Aorta (tissue), 5 donors: ENCODE measurements at places on chromosomes 13 and 19.

GRCh38 chr13:51550151-51550550 is 34.1 kb upstream of the WDFY2 start:
- no peak for DNase-seq

- no peak for DNase-seq
Observed at GRCh38 chr13:66576381-66576780, 653.8 kb downstream of the PCDH9 start.

GRCh38 chr13:30666113-30666512 is 48.4 kb downstream of the USPL1 start:
- no peak for DNase-seq

- no peak for DNase-seq
Observed at GRCh38 chr13:95137096-95137495, 164.2 kb downstream of the ABCC4 start.

DNA sequence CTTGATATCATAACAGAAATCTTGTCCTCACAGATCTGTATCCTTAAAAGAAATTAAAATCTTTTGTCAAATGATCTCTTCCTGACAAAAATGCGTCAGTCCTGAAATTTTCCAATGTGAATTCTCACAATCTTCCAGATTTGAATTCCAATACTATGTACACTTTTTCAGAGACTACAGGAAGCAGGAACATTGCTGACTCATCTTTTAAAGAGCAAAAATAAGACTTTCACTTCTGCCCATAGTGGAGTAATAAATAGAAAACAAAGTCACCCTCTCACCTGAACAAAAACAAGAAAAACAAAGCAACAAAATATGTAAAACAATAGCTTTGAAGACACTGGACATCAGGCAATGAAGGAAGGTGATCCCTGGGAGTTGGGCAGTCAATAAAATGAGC is 167.0 kb upstream of the IPO5 start:
- no peak for DNase-seq

DNA sequence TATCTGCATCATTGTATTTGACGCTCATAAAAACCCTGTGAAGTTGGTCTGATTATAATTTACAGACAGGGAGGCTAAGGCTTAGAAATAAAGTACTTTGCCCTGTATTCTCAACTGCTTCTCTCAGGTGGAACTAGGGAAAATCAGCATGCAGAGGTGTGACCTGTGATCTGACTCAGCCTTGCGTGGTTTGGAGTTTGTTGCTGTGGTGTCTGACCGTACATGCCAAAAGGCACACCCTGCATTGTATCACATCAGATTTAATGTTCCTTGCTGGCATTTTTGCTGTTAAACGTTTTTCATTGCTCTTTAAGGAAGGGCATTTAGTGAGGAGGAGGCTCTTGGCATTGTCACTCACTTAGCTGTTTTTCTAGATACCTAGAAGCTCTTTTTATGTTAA is 58.8 kb upstream of the C1QTNF9B start:
- DNase-seq, result no peak

GRCh38 chr19:17237747-17238706 is 7.7 kb downstream of the NR2F6 start:
- no peak for DNase-seq

GRCh38 chr19:34649886-34650543 is 26.9 kb downstream of the SCGB2B2 start:
- no peak for DNase-seq

- DNase-seq, result no peak
Observed at GRCh38 chr13:64327505-64328194, 2902.5 kb downstream of the PCDH9 start.

GRCh38 chr13:50993371-50993770 is 83.8 kb downstream of the RNASEH2B start:
- DNase-seq, result no peak

DNA sequence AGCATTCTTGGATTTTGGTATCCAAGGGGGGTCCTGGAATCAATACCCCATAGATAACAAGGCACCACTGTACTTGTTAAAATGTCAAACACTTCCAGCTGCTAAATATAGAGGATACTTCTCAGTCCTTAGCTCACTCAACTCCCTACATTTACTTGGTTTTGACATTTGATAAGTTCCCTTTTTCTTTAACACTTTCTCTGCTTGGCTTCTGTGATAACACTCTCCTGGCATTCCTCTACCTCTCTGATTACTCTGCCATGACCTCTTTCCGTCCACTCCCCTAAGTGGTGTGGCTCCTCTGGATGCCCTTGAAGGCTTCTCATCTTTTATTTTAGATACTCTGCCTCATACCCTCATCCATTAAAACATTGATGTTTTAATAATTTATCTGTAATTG is 65.2 kb downstream of the MICU2 start:
- no peak for DNase-seq

DNA sequence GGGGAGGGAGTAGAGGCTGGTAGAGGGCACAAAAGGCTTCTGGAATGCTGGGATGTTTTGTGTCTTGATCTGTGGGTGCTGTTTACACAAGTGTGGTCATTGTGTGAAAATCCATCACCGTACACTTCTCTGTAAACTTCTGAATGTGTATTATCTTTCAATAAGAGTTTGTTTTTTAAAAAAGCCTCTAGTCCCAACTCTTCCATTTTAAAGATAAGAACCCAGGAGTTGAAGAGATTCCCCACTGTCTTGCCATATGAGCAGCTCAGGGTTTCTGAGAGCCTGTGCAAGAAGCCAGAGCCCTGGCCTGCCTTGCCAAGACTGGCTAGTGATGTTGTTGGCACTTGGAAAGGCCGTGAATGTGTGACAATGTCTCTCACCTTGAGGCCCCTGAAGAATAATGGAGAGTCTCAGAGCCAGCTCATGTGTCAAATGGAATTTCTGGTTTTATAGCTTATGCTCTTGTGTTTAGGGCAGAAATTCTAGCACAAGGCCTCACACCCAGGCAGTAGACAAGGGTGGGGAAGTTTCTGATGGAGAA is 57.5 kb upstream of the NPAS1 start:
- DNase-seq, result no peak

DNA sequence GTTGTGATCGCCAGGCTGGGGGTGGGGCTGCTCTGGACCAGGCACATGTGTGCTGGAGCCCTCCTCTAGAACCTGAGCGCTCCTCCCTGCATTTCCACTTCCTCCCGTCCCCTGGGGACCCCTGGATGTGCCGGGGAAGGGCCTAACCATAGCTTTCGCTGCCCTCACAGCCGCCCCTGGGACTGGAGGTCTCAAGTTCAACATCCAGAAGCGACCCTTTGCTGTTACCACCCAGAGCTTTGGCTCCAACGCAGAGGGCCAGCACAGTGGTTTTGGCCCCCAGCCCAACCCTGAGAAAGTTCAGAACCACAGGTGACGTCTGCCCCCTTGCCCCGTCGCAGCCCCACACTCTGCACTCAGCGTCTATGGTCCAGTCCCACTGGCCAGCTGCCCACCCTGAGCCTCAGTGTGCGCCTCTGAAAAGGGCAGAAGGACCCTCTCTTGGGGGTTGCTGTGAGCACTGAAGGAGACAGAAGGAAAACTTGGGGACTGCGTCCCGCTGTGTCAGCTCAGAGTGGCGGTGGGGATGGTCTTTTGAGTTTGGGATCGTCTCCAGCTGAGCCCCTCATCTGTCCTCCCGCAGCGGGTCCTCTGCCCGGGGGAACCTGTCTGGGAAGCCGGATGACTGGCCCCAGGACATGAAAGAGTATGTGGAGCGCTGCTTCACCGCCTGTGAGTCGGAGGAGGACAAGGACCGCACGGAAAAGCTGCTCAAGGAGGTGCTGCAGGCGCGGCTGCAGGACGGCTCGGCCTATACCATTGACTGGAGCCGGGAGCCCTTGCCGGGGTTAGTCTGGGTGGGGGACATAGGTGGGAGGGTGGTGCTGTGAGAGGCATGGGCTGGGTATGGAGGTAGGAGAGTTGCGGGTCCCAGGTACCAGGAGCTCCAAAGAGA is 6.0 kb downstream of the LENG8 start:
- no peak for DNase-seq

DNA sequence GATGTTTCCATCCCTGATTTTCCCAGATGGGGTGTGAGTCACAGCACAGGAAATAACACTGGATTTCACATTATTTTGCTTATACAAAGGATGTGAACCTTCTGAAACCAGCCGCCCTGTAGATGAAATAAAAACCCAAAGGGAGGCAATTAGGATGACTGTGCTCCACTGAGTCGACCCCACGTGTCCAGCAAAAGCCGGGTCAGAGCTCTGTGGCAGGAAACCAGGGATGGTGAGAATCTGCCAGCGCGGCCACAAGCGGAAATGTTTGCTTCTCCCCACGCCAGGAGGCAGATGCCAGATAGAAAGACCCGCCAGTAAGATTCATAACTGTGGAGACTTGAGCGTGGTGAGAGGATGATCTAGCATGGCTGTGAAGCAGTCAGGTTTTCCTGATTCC is 764.4 kb downstream of the LIG4 start:
- DNase-seq, result peak; percentile 85

GRCh38 chr13:61084988-61085387 is 330.7 kb downstream of the PCDH20 start:
- no peak for DNase-seq

- no peak for DNase-seq
Observed at GRCh38 chr13:39862900-39863299, 207.4 kb downstream of the COG6 start.

GRCh38 chr19:15776991-15777970 is 10.2 kb upstream of the OR10H5 start:
- no peak for DNase-seq

- no peak for DNase-seq
Observed at GRCh38 chr19:7013678-7014077, 7.6 kb downstream of the MBD3L2B start.
